ENCODE measurements at places on chromosomes 3 and 15. TPM values are rescaled to one million over a fixed set of nuclear protein-coding genes. Genes with fewer than 3 reads are reported as not detected.

- peaks cover 49% of the 10 kb centered on the region for H3K4me1 ChIP-seq
- peak within 1 kb of the TSS; percentile 99 for H3K4me3 ChIP-seq
- peak within 1 kb of the TSS; percentile 100 for H3K27ac ChIP-seq
- H3K36me3 ChIP-seq, result peaks cover 12% of the 10 kb centered on the region
- H3K27me3 ChIP-seq, result no peaks in the 10 kb centered on the region
Observed at GRCh38 chr3:183555541-183556081, at the start of gene KLHL6. Gene KLHL6 (minus strand): TSS chr3:183555706. CDS start chr3:183555653, 53 bp downstream.

GRCh38 chr15:42955518-42955917 is 34.9 kb upstream of the TTBK2 start:
- no peak for DNase-seq
- H3K4me3 ChIP-seq, result no peak overlapping the region
- no peak overlapping the region for H3K27ac ChIP-seq
- H3K27me3 ChIP-seq, result no peaks in the 10 kb centered on the region

- DNase-seq, result no peak
- H3K4me1 ChIP-seq, result no peaks in the 10 kb centered on the region
- H3K4me3 ChIP-seq, result no peak overlapping the region
- H3K36me3 ChIP-seq, result peaks cover 4% of the 10 kb centered on the region
- H3K27ac ChIP-seq, result no peak overlapping the region
Observed at GRCh38 chr15:84082739-84083138, 152.8 kb upstream of the GOLGA6L4 start.

GRCh38 chr3:59442046-59442445 is 392.2 kb upstream of the CFAP20DC start:
- H3K4me3 ChIP-seq, result no peak overlapping the region
- peaks cover 20% of the 10 kb centered on the region for H3K4me1 ChIP-seq
- no peaks in the 10 kb centered on the region for H3K36me3 ChIP-seq
- DNase-seq, result no peak
- no peaks in the 10 kb centered on the region for H3K27me3 ChIP-seq
- no peak overlapping the region for H3K27ac ChIP-seq

DNA sequence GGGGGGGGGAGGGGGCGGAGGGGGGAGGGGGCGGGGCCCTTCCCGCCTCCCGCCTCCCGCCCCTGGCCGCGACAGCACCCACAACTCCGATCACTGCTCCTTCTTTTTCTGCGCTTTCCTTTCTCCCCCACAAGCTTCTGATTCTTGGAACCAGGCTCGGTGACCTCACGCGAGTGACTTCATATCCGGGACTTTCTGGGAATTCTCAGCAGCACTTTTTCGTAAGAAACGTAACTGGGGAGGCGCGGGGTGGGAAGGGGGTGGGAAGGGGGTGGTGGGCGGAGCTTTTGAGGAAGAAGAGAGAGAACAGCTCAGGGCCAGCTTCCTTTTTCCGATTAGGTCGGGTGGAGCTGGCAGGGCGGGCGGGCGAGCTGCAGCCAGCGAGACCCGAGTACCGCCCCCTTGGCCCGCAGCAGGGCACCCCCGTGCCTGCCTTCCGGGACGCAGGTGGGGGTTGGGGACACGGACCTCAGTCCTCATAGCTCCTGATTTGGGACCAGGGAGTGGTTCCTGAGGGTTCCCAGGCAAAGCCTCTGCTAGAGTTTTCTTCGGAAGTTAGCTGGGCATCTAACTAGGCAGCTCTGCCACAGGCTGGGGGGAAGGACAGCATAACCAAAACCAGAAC is 14.6 kb downstream of the XIRP1 start:
- peak overlapping the region; percentile 63 for H3K27ac ChIP-seq
- DNase-seq, result peak; percentile 83
- no peaks in the 10 kb centered on the region for H3K36me3 ChIP-seq
- peaks cover 3% of the 10 kb centered on the region for H3K27me3 ChIP-seq
- H3K4me3 ChIP-seq, result peak overlapping the region; percentile 74
- H3K4me1 ChIP-seq, result peaks cover 48% of the 10 kb centered on the region

DNA sequence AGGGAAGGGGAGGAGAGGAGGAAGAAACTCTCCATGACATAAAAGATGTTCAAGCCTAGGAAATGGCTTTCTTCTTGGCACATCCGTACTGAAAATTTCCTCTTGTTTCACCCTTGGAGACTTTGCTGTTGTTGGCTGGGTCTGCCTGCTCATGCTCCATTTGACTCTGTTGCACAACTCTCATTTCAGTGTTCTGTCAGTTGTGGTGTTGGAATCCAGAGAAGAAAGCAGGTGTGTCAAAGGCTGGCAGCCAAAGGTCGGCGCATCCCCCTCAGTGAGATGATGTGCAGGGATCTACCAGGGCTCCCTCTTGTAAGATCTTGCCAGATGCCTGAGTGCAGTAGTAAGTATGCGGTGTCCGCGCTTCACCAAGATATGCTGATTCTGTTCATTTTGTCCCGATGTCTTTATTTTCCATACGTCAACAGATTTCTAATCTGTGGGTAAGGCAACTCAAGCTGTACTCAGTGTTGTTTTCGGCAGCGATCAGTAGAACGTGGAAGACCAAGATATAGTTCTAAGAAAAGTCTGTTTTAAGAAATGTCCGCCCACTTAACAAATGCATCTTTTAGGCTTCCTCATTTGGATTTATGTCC is 265.2 kb upstream of the GOLGA6L4 start:
- H3K4me1 ChIP-seq, result no peaks in the 10 kb centered on the region
- DNase-seq, result no peak
- peaks cover 4% of the 10 kb centered on the region for H3K36me3 ChIP-seq
- H3K27ac ChIP-seq, result no peak overlapping the region
- no peak overlapping the region for H3K4me3 ChIP-seq

DNA sequence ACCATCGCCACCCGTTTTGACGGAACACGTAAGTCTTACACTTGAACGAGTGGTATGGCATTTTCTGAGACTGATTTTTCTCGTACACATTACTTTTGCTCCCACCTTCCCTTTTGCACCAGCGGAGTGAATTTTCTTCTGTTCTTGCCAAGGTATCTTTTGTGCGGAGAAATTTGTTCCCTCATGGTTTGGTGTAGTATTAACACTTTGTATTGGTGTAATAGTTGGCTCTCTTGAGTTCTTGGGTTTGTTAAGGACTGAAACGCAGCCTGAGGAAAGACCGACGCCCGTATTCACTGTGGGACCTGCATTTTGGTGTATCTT is 420 bp downstream of the KCNH8 start:
- no peak overlapping the region for H3K27ac ChIP-seq
- H3K36me3 ChIP-seq, result peaks cover 16% of the 10 kb centered on the region
- H3K27me3 ChIP-seq, result peaks cover 37% of the 10 kb centered on the region

DNA sequence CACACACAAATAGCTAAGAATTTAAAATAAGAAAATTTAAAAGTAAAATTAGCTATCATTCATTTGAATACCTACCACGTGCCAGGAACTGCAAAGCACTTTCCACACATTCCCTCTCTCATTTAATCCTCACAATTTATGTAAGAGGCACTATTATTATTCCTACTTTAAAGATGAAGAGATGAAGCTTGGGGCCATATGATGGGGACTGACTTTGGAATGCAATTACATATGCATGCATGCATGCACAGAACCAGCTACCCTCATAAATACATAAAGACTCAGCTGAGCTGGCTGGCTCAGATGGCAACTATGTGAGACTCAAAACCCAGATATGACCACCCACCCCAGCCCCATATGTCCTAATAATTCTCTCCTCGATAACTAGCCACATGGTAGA is 31.7 kb upstream of the THUMPD3 start:
- H3K4me1 ChIP-seq, result no peaks in the 10 kb centered on the region
- H3K27ac ChIP-seq, result no peak overlapping the region
- H3K27me3 ChIP-seq, result peaks cover 21% of the 10 kb centered on the region

- H3K27ac ChIP-seq, result peak overlapping the region; percentile 47
- H3K4me1 ChIP-seq, result peaks cover 29% of the 10 kb centered on the region
- H3K36me3 ChIP-seq, result no peaks in the 10 kb centered on the region
Observed at GRCh38 chr3:4514916-4515315, 21.8 kb downstream of the ITPR1 start.

The IGF2BP2 gene
- total RNA-seq, result 3.5 TPM

The CCR3 gene
- 0.55 TPM for total RNA-seq

The TGM4 gene
- not detected for total RNA-seq

The BCL2A1 gene
- total RNA-seq, result 40.0 TPM

The ITGA11 gene
- total RNA-seq, result 0.98 TPM

The P2RY13 gene
- total RNA-seq, result not detected

The FGF12 gene
- total RNA-seq, result not detected
